ENCODE measurements at places on chromosomes 7 and 10. TPM values are rescaled to one million over a fixed set of nuclear protein-coding genes. Genes with fewer than 3 reads are reported as not detected.

NRP1 gene
- total RNA-seq = 32.4 TPM

SLC13A4 gene
- not detected for total RNA-seq

EBLN1 gene
- total RNA-seq = not detected

CDK6 gene
- total RNA-seq = 96.3 TPM

PNLIP gene
- not detected for total RNA-seq

Measured in hair follicular keratinocyte (primary cell).